ENCODE measurements at places on chromosomes 3 and 15.

GRCh38 chr3:15051531-15051930 lies 13.6 kb downstream of the MRPS25 start:
- no peak for DNase-seq

DNA sequence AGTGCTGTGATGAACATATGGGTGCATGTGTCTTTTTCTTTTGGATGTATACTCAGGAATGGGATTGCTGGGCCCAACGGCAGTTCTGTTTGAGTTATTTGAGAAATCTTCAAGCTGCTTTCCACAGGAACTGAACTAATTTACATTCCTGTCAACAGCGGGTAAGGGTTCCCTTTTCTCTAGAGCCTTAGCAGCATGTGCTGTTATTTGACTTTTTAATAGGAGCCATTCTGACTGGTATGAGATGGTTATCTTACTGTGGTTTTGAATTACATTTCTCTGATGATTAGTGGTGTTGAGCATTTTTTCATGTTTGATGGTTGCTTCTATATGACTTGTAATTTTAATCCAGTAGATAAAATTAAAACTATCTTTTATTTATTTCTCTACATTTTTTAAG lies 1168.6 kb upstream of the ALCAM start:
- DNase-seq: no peak

GRCh38 chr15:94287794-94288246 lies 56.5 kb downstream of the MCTP2 start:
- DNase-seq: peak; percentile 64

- peak; percentile 76 for DNase-seq
Measured at GRCh38 chr3:11601446-11602238, 42.1 kb downstream of the VGLL4 start.

DNA sequence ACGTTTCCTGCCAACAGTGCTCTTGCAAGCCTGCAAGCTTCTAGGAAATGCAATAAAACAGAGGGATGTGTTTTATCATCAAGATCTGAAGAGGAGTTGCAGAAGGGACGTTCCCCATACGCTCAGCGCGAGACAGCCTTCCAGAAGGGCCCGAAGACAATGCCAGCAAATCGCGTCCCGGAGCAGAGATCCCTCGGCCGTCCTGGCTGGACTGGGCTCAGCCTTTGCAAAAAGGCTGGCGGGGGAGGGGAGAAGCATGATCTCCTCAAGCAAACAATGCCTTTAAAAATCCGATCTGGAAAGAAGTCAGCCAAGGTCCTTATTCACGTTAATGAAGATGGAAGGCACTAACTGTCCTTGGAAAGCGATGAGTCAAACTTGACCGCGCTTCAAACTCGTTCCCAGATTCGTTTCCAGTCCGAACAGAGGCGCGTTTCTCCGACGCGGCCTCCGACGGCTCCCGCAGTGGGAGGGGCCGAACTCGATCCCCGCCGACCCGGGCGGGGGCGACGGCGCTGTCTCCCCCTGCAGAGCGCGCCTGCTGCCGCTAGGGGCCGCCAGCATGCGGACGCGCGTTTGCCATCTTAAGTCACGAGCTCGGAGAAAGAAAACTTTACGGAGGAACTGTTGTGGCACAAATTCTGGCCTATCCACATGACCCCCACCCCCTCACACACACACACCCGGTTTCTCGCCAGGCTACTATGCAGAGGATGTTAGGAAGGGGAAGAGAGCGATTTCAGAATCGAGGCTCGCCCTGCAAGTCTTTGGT lies 5.5 kb downstream of the BCL6 start:
- DNase-seq: peak; percentile 94

GRCh38 chr3:182521339-182521738 lies 272.0 kb upstream of the ATP11B start:
- no peak for DNase-seq

DNA sequence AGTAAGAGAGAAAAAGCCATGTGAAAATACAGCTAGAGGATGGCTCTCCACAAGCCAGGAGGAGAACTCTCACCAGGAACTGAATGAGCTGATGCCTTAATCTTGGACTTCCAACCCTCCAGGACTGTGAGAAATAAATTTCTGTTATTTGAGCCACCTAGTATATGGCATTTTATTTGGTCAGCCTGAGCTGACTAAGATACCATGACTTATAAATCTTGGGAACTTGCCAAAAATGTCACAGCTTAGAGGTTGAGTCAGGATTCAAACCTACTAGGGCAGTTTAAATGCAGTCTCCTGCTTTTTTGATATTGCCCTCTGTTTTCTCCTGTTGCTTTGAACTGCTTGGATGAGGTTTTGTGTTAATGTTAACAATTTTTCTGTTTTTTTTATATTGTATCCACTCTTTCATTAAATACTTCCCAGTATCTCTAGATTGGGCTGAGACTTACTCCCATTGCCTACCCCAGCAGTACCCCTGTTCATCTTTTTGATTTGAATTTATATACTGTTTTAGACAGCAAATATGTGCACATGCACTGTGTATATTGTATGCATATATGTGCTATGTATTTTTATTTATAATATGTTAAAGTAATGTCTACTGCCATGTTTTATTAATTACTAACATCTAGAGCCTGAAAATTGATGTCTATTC lies 1223.2 kb downstream of the OTOL1 start:
- DNase-seq: no peak

- DNase-seq: no peak
Measured at GRCh38 chr3:18097989-18098388, 327.1 kb downstream of the SATB1 start.

- DNase-seq: no peak
Measured at GRCh38 chr15:63582718-63583426, 14.3 kb upstream of the FBXL22 start.

GRCh38 chr15:57914350-57915055 lies 151.0 kb downstream of the ALDH1A2 start:
- DNase-seq: peak; percentile 69

DNA sequence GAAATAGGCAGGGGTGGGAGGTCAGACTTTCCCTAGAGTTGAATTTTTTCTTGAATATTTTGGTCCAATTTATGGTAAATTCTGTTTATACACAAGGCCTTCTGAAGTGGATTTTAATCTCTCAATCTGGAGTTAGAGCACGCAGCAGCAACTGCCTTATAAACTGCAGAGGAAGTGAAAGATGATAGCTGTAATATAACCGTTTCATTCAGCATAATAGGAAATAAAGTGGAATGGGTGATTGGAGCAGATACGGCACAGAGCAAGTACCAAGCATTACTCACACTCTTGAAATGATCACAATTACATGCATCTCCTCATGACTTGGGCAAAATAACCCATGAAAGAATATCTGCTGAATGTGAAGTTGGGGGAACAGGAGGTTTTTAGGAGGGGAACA lies 106.8 kb downstream of the ARRDC4 start:
- DNase-seq: no peak

GRCh38 chr3:8147711-8148110 lies 353.9 kb upstream of the LMCD1 start:
- no peak for DNase-seq

DNA sequence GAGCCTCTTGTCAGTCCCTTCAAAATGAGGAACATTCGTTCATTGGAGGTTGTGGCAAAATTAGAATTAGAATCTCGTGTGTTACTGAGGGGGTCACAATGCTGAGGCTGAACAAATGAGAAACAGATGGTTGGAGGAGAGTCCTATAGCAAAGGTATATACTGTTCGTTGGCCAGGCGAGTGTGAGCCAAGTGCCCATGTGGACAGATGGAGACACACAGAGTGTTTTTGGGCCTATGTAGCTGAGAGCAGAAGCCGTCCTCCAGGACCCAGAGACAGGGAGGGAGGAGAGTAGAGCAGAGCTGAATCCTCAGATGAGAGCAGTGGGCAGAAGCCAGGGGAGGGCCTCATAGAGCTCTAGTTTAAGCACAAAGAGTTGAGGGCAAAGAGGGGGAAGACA lies 98.9 kb downstream of the NR1D2 start:
- DNase-seq: no peak

- no peak for DNase-seq
Measured at GRCh38 chr15:22966321-22967083, 13.7 kb downstream of the CYFIP1 start.

DNA sequence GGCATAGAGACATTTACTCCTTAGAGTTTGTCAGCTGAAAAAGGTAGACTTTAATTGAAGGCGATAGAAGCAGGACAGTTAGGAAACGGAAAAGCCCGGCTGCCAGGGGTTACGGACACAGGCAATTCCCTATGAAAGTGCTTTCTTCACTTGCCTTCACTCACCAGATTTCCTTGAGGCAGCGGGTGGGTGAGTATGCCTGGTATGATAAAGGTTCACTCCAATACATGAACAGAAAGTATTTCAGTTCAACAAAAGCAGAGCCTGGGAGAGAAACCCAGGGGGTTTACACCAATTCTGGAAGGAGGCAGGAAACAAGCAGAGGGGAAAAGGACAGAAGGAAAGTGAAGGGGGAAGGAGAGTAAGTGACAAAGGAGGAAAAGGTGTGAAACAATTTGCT lies 53.9 kb downstream of the QTRT2 start:
- DNase-seq: no peak

DNA sequence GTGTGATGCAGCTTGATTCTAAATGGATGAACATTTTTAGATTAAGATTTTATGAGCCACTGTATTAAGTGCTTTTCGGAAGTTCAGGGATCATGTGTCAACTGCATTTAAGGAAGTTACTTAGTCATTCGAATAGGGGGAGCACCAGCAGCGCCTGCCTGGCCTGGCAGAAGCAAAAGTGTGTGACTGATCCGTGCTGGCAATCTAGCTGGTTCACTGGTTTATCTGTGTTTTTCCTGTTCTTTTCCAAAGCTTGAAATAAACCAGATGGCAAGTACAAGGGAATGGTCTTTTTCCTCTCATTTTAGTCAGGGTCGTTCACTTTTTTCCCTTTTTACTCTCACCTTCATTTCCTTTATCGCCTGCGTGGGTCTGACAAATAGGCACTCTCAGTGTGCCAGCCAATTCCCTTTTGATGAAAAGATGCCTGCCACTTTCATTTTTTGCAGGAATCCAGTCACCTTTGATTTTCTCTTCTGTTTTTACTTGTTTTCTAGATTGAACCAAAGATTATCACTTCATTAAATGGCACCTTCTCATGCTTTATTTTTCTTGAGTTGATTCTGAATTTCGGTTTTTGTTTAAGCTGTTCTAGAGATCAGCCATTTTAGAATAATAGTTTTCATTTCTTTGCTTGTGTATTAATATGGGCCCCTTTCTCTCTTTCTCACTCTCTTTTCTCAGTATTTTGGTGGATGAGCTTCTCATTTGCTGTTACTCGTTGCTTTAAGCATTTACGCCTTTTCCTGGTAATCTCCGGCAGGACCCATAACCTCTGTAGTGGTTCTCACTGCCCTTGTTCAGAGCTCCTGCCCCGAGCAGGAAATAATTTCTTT lies 2.8 kb downstream of the ABHD2 start:
- peak; percentile 87 for DNase-seq

- DNase-seq: no peak
Measured at GRCh38 chr15:92813485-92813884, 86.6 kb upstream of the CHD2 start.

- DNase-seq: no peak
Measured at GRCh38 chr3:157282261-157283191, 122.6 kb upstream of the CCNL1 start.

- DNase-seq: no peak
Measured at GRCh38 chr15:82126346-82126745, 80.5 kb upstream of the MEX3B start.

DNA sequence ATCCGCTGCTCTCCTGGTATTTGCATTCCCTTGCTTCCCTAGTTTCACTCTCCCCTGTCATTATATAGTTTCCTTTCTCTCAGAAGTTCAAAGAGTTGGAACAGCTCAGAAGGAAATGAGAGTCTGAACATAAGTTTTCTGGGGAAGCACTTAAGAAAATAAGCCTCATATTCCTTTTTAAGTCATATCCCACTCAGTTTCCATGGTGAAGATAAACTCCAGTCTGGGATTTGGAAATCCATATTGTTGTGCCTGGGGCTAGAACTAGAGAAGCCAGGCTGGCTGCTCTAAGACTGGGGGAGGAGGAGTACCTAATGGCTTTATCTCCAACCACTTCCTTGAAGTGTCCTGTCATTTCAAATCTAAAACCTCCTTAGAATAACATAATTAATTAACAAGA lies 134.2 kb upstream of the ALCAM start:
- no peak for DNase-seq

DNA sequence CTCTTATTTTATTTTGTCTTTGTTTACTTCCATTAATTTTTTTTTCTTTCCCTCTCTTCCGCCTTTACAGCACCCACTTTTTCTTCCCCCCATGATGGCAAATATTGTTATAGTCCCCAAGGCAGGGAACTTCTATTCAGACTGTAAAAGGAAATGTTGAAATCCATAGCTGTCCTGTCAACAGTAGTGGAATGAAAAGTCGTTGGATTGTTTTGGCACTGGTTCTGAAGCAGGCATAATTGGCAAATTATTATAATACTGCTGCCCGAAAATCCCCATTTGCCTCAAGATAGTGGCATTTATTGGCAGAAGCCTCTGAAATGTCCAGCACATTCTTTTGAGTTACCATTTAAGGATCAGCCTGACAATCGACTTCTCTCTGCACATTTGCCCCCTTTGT lies 150.6 kb downstream of the TPRG1 start:
- no peak for DNase-seq

GRCh38 chr15:88878720-88879184 lies 16.6 kb downstream of the HAPLN3 start:
- DNase-seq: no peak

DNA sequence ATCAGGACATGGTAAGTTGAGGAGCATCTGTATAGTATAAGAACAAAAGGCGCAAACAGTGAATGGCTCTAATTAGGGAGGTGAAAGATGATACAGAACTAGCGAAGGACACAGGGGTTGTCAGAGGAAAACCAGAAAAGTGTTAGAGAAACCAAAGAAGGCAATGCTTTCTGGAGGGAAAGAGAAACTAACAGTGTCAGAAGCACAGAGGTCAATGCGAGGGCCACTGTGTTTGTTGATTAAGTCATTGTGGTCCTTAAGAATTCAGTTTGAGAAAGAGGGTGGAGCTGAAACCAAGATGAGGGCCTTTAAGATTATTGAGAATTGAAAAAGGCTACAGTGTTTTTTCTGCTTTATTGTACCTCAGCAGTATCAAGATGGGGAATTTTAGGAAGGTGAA lies 28.8 kb downstream of the ATG7 start:
- DNase-seq: no peak

DNA sequence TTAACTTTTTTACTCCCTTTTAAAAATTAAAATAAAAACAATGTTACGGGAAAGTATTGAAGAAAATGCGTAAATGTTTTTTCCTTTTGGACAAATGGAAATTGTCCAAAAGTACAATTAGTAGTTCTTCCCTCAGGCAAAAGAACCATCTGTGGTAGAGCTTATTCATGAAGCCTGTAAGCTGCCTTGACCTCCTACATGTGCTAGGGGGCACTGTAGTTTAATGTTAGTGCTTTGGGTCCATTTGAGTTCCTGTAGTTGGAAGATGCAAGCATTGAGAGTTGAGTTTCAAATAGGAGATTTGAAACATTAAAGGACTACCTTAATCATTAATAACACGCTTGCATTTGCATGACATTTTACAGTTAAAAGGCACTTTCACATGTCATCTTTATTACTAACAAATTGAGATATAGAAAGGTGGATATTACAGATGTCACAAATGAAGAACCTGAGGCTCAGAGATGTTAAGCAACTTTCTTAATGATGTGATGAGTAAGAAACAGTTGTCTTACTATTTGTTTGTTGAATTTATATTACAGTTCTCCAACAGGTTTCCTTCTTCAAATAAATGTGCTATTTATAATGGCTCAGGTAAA lies 1.8 kb upstream of the ZNF385D start:
- no peak for DNase-seq

- no peak for DNase-seq
Measured at GRCh38 chr3:141271279-141272030, 39.8 kb downstream of the PXYLP1 start.
